ENCODE measurements at places on chromosomes 6 and 20.
A peak's percentile ranks its signal among the peaks of the same experiment; 100 is the strongest.

DNA sequence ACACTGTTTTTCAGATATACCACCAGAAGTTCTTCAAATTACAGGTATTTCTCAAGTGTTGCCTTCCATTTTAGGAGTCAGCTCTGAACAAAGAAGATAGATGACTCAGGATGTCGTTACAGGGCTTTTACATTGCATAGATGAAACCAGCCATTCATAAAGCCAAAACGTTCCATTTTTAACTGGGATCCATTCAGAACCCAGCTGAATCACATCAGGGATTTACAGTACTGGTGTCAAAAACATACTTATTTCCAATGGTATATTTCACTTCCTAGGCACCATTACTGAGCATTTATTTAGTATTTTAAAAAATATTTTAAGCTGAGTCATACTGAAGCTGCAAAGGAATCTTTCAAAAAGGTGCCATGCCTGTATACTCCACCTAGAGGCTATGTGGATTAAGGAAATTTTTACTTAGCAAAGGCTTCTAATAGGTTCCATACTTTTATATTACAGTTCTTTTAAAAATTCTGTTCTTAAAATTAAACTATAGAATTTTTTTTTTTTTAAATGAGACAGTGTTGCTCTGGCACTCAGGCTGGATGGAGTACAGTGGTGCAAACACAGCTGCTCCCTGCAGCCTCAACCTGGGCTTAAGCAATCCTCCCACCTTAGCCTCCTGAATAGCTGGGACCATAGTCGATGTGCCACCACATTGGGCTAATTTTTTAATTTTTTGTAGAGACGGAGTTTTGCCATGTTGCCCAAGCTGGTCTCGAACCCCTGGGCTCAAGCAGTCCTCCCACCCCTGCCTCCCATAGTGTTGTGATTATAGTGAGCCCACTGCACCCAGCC, 2.6 kb downstream of the ASF1A start:
- no peak for DNase-seq

DNA sequence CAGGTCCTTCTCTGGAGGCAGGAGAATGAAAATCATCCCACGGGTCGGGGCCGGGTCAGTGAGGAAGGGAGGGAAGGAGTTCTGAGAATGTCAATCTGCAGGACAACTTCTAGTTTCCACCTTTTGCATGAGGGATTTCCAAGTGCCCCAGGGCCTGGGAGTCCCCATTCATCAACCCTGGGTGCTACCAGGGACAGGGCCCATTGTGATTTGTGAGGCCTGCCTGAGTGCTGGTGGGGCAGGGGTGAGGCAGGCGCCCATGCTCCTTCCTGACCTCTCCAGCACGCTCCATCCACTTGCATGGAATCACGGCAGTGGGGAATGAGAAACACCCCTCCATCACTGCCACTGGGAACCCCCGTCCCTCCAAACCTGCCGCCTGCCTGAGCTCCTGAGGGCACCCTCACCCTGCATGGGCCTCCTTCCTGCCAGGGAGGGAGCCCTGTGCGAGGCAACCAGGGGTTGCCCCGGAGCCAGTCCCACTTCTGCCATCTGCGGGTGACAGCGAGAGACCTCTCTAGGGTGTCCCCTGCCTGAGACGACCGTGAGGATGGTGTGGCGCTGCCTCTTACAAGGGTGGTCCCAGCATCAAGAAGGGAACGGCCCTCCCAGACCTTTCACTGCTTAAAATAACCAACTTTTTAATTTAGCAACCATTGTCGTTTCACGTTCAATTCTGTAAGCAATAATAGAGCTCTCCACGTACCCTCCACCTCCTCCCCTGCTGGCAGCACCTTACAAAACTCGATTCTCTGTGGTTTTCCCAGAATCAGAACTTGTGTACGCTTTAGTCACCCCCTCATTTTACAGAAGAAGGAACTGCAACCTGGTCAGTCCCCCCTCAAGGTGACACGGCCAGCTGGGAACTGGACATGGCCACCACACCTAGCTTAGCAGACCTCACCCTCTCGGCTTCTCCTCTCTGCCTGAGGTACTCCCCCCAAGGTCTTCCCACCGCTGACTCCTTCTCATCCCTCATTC, 28.6 kb downstream of the PMEPA1 start:
- DNase-seq, result peak; percentile 27

DNA sequence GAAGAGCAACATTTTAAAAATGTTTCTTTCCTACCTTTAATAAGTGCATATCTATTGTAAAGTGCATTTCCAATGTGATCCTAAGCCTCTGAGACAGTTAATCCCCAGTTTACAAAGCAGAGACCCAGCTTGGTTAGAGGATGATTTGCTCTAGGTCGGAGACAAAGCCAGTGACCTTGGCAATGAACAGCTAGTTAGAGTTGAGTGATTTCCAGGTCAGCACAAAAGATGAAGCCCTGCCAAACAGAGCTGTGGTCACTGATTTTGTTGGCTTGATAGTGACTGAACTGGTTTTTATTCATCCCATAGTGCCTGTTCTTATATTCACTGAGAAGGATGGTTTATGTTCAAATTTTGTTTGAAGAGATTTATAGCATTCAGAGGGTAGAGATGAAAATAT, 56.6 kb upstream of the CD83 start:
- DNase-seq, result no peak

DNA sequence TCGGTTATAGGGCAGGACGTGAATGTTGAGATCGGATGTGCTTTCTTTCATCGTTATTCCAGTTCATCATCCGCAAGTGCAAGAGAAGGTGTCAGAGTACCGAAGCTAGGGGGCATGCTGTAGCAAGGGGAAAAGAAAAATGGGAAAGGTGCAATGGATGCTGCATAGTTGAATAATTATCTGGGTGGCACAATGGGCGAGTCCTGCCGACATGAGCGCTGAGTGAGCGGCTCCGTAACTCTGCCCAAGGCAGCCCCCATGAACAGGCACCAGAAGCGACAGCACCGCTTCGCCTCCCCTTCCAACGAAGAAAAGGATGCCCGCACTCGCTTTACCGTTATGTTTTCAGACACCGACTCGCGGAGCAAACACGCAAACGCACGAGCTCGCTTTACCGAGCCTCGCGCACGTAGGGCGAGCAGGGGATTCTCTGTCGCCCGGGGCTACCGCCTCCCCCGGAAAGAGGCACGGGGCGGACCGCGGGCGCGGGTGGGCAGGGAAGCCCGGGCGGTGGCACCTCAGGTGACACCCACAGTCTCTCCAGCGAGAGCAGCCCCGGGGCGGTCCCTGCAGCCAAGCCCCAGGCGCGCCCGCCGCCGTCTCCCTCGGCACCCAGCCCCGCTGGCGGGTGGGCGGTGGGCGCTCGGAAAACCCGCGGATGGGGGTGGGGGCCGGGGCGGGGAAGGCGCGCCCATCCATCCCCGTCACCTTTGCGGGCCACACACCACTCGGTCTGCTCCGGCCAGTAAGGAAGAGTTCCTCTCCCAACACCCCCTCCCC, 654 bp downstream of the WASF1 start:
- peak; percentile 73 for DNase-seq

- DNase-seq, result no peak
These were observed 60.5 kb upstream of the BHLHE23 start for GRCh38 chr20:63067266-63067635.

DNA sequence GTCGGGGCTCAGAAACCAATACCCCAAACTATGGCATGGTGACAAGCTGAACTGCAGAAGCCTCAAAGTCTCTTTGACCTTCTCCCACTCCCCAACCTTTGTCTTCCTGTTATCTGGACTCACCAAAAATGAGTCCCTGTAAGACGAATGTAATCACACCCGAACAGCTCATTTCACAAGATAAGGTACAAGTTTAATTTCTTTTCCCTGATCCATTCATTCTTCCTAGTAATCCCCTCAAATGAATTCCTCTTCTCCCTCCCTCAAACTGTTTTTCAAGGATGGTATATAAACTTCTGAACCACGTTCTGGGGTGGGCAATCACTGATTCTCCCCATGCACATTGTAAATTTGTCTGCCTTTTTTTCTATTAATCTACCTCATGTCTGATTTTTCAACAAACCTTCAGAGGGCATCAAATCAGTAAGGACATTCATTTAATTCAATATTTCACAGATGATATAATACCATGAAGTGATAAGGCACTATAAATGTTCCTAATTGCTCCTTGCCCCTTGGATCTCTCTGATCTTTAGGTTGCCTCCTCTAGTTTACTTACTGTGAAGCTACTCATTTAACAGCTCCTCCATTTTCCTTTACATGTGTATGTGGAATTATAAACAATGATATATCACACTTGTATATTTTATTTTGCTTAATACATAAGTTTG, 77.2 kb downstream of the OR2B2 start:
- no peak for DNase-seq

DNA sequence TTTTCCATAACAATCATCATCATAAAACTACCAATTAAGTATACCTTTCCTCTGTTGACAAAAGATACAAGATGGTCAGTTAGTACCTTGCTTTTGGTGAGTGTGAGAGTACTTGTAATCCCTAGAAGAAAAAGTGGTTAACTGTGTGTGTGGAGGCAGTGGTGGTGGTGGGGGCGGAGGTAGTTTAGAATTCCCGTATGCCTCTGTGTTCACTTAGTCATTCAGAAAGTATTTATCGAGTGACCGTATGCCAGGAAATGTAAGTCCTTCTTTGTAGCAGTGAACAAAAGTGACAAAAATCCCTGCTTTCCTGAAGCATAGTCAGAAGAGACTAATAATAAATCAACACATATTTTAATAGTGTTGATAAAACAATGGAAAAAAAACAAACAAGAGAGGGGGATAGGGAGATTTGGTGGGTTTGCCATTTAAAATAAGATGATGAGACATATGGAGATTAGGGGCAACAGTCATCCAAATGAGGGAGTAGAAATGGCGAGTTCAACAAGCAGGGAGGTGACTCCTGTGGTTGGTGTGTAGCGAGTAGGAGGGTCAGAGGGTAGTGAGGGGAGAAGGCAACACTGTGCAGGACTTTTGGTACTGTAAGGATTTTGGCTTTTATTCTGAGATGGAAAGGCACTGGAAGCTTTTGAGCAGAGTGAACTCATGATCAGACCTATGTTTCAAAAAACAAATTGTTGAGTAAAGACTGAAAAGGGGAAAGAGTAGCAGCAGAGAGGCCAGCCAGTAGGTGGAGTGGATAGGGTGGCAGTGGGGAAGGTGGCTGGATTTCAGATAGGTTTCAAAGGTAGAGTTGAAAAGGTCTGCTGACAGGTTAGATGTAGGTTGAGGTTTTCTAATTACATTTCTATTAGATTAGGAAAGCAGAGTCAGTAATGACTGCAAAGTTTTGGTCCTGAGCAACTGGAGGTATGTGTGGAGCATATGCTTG, 40.3 kb upstream of the SIM1 start:
- no peak for DNase-seq

GRCh38 chr20:63885264-63886053, 9.5 kb upstream of the DNAJC5 start:
- no peak for DNase-seq

DNA sequence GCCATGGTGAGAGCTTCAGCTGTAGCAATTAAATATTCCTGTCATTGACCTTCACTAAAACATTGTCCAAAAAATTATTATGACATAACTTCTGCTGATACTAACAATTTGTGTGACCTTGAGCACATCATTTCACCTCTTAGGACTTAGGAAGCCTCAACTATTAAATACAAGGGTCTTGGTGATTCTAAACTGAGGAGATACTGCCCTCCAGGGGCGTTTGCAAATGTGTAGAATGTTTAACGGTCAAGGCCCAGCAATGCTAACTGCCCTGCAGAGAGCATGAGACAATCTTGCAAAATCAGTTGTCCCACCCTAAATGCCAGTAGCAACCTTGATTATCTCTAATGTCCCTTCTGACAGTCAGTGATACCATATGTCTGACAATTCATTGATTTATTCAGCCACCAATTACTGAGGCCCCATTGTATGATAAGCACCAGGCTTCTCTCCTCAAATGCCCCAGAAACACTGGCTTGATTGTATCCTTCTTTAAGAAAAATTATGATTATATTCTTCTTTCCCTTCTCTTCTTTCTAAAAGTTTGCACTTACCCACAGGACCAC, 284.1 kb upstream of the PLN start:
- DNase-seq, result no peak

- no peak for DNase-seq
These were observed 2.0 kb upstream of the CTCFL start for GRCh38 chr20:57526885-57527460.

GRCh38 chr6:162260027-162260426, 467.5 kb downstream of the PRKN start:
- no peak for DNase-seq

- DNase-seq, result no peak
These were observed 6.5 kb downstream of the TGM6 start for GRCh38 chr20:2387180-2387577.

DNA sequence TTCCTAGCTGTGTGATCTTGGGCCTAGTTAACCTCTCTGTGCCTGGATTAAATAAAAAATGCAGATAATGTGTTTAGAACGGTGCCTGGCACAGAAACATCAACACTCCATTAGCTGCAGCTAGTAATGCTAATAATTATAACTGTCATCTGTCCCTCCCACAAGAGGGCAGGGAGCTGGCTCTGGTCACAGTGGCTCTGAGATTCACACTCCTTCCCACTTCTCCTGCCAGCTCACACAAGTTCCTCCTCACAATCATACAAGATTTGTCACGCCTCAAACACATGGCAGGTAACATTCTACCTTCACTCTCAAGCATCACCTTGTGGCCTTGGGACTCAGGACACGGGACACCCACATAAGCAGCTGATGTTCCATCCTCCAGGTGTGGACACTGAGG, 2.4 kb downstream of the ADA start:
- no peak for DNase-seq

- no peak for DNase-seq
These were observed 97.6 kb upstream of the AKIRIN2 start for GRCh38 chr6:87799651-87800050.
